Uterus (tissue), 4 donors: ENCODE measurements at places on chromosomes 2 and 18.

DNA sequence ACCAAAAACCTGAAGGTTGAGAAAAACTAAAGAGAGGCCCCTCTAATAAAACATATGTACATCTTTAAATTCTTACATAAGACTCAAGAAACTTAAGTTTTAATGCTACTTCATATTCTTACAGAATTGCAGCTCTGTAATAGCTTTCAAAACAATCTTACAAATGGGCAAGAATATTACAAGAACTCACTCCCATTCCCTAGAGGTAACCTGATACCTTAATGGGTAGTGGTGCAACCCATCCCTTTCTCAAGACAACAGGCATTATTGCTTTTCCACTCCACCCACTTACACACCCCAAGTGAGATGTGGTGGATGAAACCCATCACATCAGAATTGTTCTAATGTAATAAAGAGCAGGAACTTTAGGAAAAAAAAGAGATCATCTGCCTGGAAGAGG is 103.7 kb downstream of the RBMS1 start:
- peak overlapping the region; percentile 6 for H3K27ac ChIP-seq
- no peaks in the 10 kb centered on the region for H3K27me3 ChIP-seq
- H3K4me3 ChIP-seq, result no peak overlapping the region
- H3K36me3 ChIP-seq, result no peaks in the 10 kb centered on the region
- no peak for DNase-seq

DNA sequence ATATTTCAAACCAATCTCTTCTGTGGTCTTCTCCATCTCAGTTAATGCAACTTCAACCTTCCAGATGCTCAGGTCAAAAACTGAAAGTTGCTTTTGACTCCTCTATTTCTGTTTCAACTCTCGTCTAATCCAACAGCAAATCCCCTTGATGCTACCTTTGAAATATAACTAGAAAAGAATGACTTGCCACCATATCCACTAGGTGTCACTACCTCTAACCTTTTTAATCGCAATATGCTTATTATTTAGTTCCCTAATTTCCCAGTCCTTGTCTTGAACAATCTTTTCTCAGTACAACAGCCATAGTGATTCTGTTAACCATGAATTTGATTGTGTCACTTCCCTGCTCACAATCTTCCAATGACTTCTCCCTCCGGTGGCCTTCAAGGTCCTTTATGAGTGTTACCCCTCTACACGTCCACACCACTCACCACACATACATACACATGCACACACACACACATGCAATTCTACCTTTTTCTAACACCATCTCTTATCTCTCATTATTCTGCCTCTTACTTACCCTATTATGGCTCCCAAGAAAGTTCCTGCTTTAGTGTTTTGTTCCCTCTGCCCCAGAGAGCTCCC is 245.5 kb upstream of the KCNJ3 start:
- H3K36me3 ChIP-seq, result no peaks in the 10 kb centered on the region
- H3K27ac ChIP-seq, result no peak overlapping the region
- no peaks in the 10 kb centered on the region for H3K27me3 ChIP-seq

DNA sequence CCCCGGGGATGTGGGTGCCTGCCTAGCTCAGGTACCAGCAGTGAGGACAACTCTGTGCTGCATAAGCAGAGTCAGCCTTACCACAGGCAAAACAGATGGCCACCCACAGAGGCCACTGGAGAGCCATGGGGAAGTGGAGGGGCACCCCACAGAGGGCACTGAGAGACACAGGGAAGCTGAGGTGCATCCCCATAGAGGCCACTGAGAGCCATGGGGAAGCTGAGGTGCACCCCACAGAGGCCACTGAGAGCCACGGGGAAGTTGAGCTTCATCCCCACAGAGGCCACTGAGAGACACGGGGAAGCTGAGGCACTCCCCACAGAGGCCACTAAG is 134.1 kb upstream of the EPAS1 start:
- H3K4me1 ChIP-seq, result peaks cover 13% of the 10 kb centered on the region
- peak overlapping the region; percentile 75 for H3K27ac ChIP-seq
- DNase-seq, result no peak
- no peaks in the 10 kb centered on the region for H3K36me3 ChIP-seq

GRCh38 chr18:9993521-9994025 is 79.8 kb downstream of the VAPA start:
- H3K27ac ChIP-seq, result peak overlapping the region; percentile 58
- H3K4me1 ChIP-seq, result peaks cover 4% of the 10 kb centered on the region
- peak; percentile 38 for DNase-seq
- H3K27me3 ChIP-seq, result no peaks in the 10 kb centered on the region
- H3K36me3 ChIP-seq, result no peaks in the 10 kb centered on the region
- H3K4me3 ChIP-seq, result no peak overlapping the region

DNA sequence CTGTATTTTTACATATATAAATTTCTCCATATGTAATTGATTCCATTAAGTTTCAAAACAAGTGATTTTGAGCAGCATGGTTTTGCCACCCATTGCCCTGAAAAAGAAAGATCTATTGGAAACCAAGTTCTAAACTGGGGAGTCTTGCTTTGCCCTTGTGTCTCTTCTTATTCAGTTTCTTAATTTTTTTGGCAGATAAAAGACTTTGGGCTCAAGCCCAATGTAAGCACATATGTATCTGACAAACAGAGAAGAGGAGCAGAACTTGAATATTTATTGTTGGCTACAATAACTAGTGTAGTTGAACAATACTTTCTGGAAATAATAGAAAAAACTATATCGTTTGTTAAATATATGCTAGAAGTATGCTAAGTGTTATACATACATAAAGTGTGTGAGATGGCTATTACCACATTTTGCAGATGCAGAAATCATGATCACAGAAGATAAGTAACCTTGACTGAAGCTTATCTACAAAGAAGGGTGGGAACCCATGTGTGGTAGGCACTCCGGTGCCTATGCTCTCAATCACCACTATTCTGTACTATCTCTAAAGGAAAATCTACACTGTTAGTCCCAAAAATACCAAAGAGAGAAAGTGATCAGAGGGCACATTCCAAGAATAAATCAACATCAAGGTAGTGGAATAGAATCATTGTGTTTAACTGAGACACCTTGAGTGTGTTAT is 109.1 kb downstream of the PLA2R1 start:
- H3K27ac ChIP-seq, result no peak overlapping the region
- H3K4me1 ChIP-seq, result no peaks in the 10 kb centered on the region
- no peaks in the 10 kb centered on the region for H3K27me3 ChIP-seq
- DNase-seq, result no peak

- H3K36me3 ChIP-seq, result no peaks in the 10 kb centered on the region
- H3K4me1 ChIP-seq, result no peaks in the 10 kb centered on the region
- H3K27ac ChIP-seq, result no peak overlapping the region
- no peaks in the 10 kb centered on the region for H3K27me3 ChIP-seq
- no peak overlapping the region for H3K4me3 ChIP-seq
Measured at GRCh38 chr18:78673516-78674321, 305.9 kb upstream of the SALL3 start.

- no peaks in the 10 kb centered on the region for H3K27me3 ChIP-seq
- no peak overlapping the region for H3K4me3 ChIP-seq
- H3K36me3 ChIP-seq, result no peaks in the 10 kb centered on the region
- DNase-seq, result no peak
- no peaks in the 10 kb centered on the region for H3K4me1 ChIP-seq
Measured at GRCh38 chr18:45165871-45166270, 449.4 kb upstream of the SLC14A2 start.

- no peak overlapping the region for H3K4me3 ChIP-seq
- H3K27me3 ChIP-seq, result no peaks in the 10 kb centered on the region
- no peak for DNase-seq
- no peak overlapping the region for H3K27ac ChIP-seq
- no peaks in the 10 kb centered on the region for H3K4me1 ChIP-seq
Measured at GRCh38 chr18:944440-944839, 39.8 kb downstream of the ADCYAP1 start.

DNA sequence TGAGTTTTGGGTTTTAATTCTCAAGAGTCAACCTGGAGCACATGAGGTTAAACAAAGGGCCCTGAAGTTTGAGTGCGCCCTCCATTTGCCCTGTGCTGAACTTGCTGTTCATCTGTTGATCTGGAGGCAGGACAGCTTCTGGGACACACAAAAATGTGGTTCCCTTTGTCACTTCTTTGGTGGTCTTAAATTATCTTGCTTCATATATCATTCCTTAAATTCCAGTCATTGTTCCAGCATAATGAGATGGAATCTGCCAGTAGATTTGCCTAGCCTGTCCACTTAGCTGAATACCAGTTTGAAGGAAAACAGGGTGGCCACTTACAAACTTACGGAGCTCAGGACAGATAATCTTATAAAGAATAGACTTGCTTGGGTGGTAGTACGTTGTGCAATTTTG is 916 bp downstream of the CETN1 start:
- H3K36me3 ChIP-seq, result no peaks in the 10 kb centered on the region
- H3K27me3 ChIP-seq, result no peaks in the 10 kb centered on the region
- H3K4me3 ChIP-seq, result no peak overlapping the region
- no peak for DNase-seq

DNA sequence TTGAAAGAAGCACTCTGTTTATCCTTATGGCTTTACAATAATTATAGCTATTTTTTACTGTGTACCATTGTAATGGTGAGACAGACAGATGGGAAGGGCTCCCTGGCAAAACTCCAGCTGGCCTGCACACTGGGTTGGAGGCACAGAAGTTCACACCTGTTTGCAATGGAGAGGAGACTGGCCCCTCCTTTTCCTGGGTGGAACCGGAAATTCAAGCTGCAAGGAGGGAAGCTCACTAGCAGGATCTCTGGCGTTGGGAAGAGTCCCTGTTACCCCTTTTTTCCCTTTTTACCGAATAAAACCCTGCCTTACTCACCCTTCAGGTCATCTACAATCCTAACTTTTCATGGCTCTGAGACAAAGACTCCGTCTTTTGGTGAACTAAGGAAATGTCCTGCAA is 100.3 kb upstream of the TFPI start:
- DNase-seq, result no peak
- H3K27me3 ChIP-seq, result no peaks in the 10 kb centered on the region
- H3K27ac ChIP-seq, result no peak overlapping the region
- no peaks in the 10 kb centered on the region for H3K36me3 ChIP-seq
- no peak overlapping the region for H3K4me3 ChIP-seq

DNA sequence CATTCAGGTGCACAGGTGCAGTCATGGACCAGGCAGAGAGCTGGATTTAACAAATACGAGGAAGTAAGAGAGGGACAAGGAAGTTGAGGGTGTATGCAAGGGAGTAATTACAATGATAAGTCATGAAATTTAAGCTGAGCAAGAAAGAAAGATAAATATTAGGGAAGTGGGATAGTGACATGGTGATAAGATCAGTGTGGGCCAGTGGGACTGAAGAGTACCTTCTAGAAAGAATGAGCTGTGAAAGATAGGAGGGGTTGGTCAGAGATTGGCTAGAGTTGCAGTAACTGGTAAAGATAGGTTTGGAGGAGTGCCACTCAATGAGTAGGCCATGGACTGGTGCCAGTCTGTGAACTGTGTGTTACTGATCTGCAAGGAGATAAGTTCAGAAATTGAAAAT is 200.8 kb upstream of the SIX3 start:
- no peak overlapping the region for H3K27ac ChIP-seq
- no peaks in the 10 kb centered on the region for H3K27me3 ChIP-seq
- H3K4me3 ChIP-seq, result no peak overlapping the region
- no peaks in the 10 kb centered on the region for H3K4me1 ChIP-seq
- no peak for DNase-seq

- H3K4me3 ChIP-seq, result no peak overlapping the region
- no peaks in the 10 kb centered on the region for H3K36me3 ChIP-seq
- no peaks in the 10 kb centered on the region for H3K27me3 ChIP-seq
- H3K27ac ChIP-seq, result peak overlapping the region; percentile 79
- H3K4me1 ChIP-seq, result peaks cover 18% of the 10 kb centered on the region
Measured at GRCh38 chr2:161124201-161124600, 36.0 kb upstream of the TANK start.

- H3K27ac ChIP-seq, result no peak overlapping the region
- no peaks in the 10 kb centered on the region for H3K27me3 ChIP-seq
- H3K4me1 ChIP-seq, result no peaks in the 10 kb centered on the region
- no peak for DNase-seq
- no peak overlapping the region for H3K4me3 ChIP-seq
Measured at GRCh38 chr2:12090072-12090471, 343.6 kb downstream of the LPIN1 start.

GRCh38 chr2:100238471-100238870 is 83.8 kb downstream of the LONRF2 start:
- no peak for DNase-seq
- no peak overlapping the region for H3K4me3 ChIP-seq

DNA sequence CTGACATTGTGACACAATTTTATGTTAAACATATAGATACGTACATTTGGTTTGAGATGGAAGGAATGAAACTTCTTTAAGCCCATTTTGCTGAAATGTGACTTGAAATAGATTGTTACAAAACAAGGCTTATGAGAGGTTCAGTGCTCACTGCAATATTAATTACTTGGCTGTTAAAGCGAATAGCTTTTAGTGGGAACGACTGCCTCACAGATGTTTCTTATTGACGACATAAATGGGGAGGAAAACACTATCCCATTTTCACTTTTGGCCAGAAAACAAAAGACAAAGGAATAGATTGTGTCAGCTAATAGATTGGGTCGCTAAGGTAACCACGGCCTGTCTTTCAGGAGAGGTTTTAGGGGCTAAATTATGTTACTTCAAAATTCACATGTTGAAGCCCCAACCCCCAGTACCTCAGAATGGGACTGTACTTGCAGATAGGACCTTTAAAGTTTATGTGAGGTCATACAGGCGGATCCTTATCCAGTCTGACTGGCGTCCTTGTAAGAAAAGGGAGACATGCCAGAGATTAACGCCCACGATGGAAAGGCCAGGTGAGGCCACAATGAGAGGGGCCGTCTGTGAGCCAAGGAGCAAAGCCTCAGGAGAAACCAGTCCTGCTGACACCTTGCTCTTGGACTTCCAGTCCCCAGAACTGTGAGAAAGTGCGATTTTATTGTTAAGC is 10.8 kb downstream of the INPP1 start:
- no peak overlapping the region for H3K4me3 ChIP-seq
- no peaks in the 10 kb centered on the region for H3K36me3 ChIP-seq
- peak overlapping the region; percentile 50 for H3K27ac ChIP-seq
- no peak for DNase-seq
- no peaks in the 10 kb centered on the region for H3K27me3 ChIP-seq

- no peak overlapping the region for H3K27ac ChIP-seq
- DNase-seq, result no peak
- H3K36me3 ChIP-seq, result no peaks in the 10 kb centered on the region
- no peaks in the 10 kb centered on the region for H3K27me3 ChIP-seq
- no peak overlapping the region for H3K4me3 ChIP-seq
Measured at GRCh38 chr2:141554810-141555209, 576.0 kb downstream of the LRP1B start.

GRCh38 chr2:144004742-144005141 is 515.2 kb downstream of the ZEB2 start:
- no peak overlapping the region for H3K4me3 ChIP-seq
- H3K4me1 ChIP-seq, result no peaks in the 10 kb centered on the region
- no peaks in the 10 kb centered on the region for H3K27me3 ChIP-seq
- no peak overlapping the region for H3K27ac ChIP-seq
- H3K36me3 ChIP-seq, result no peaks in the 10 kb centered on the region

GRCh38 chr18:10455726-10456453 is 1.5 kb downstream of the APCDD1 start:
- H3K27me3 ChIP-seq, result no peaks in the 10 kb centered on the region
- peaks cover 7% of the 10 kb centered on the region for H3K4me1 ChIP-seq
- no peak for DNase-seq
- H3K4me3 ChIP-seq, result peak overlapping the region; percentile 65
- peak overlapping the region; percentile 93 for H3K27ac ChIP-seq

- H3K4me1 ChIP-seq, result no peaks in the 10 kb centered on the region
- no peak overlapping the region for H3K4me3 ChIP-seq
- H3K36me3 ChIP-seq, result no peaks in the 10 kb centered on the region
- peak overlapping the region; percentile 52 for H3K27ac ChIP-seq
- H3K27me3 ChIP-seq, result no peaks in the 10 kb centered on the region
Measured at GRCh38 chr2:40639320-40639719, 187.4 kb upstream of the SLC8A1 start.
